ENCODE measurements at places on chromosomes 12 and 14.

- DNase-seq: no peak
Measured at GRCh38 chr12:132319991-132320570, 9.3 kb downstream of the GALNT9 start.

- no peak for DNase-seq
Measured at GRCh38 chr14:61875483-61875882, 113.3 kb downstream of the SNAPC1 start.

DNA sequence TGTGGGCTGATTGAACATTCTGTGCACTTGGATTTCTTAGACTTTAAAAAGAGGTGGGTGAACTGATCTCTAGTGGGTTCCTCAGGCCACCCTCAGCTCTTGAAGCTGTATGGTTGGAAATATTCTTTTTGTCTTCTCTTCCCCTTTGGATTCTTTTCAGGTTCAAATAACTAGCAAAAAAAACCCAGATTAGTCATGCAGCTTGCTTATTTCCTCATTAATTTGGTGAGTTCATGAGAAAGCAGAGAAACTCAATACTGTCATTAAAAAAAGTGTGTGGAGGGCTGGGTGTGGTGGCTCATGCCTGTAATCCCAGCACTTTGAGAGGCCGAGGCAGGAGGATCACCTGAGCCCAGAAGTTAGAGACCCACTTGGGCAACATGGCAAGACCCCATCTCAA lies 183.4 kb downstream of the ESR2 start:
- no peak for DNase-seq

DNA sequence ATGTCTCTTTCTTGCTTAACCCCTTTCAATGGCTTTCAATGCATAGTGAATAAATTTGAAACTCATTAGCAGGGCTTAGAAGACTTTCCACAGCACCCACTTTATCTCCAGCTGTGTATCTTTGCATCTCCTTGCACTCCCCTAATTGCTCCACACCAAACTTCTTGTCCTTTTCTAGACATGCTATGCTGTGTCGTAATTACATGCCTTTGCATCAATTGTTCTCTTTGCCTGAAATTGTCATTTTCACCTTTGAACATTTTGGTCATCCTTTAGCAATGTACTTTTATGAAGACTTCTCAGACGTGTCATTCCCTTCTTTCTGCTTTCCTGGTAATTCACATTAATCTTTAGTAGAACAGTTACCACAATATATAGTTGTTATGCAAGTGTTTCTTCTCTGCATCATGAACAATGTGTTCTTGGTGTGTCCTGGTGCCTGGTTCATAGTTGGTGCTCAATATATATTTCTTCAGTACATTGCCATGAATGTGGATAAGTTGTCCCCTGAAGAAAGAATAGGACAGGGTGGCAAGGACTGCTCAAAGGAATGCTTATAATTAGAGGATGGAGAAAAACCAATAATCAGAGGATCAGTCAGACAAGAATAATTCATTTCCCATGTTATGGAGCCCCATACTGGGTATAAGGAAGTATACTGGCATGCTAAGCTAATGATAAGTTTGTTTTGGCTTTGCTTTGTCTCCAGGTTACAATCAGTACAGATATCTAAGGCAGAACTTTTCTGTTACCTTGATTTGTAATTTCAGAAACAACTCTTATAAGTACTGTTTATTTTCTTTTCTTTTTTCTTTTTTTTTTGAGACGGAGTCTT lies 27.2 kb downstream of the ARF6 start:
- no peak for DNase-seq

GRCh38 chr12:43883311-43883710 lies 47.4 kb downstream of the TMEM117 start:
- DNase-seq: no peak

- DNase-seq: no peak
Measured at GRCh38 chr14:66119606-66120231, 366.5 kb upstream of the CCDC196 start.

GRCh38 chr14:54711812-54712464 lies 145.0 kb downstream of the SAMD4A start:
- DNase-seq: no peak

- DNase-seq: no peak
Measured at GRCh38 chr14:92473261-92473968, 40.2 kb upstream of the RIN3 start.

DNA sequence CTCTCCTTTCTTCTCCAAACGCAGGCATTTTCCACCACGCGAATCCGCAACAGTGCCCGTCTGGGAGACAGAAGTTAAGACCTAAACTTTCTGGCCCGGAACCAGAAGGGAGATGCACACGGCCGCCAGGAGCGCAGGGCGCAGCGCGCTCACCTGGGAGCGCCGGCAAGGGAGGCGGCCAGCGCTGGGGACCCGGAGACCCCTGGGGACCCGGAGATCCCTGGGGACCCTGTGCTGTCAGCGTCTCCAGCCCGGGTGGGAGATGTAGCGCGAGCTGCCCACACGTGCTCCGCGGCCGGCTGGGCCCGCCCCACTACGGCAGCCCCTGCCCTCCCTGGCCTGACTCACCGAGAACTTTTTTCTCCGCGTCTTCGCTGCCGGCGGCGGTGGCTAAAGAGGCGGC lies 620 bp downstream of the YBX3 start:
- DNase-seq: no peak

- no peak for DNase-seq
Measured at GRCh38 chr12:78149459-78149858, 318.8 kb downstream of the NAV3 start.

GRCh38 chr12:65022421-65022820 lies 98.7 kb downstream of the WIF1 start:
- no peak for DNase-seq

DNA sequence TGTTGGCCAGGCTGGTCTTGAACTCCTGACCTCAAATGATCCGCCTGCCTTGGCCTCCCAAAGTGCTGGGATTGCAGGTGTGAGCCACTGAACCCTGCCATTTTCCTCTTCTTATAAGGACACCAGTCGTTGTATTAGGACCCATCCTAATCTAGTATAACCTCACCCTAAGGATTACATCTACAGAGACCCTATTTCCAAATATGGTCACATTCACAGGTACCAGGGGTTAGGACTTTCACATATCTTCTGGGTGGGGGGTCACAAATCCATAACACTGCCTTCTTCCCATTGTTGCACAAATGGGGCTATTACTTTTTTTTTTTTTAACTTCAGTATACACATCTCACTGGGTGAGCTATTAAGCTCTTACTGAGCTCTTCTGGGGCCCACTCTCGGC lies 38.6 kb downstream of the ARF6 start:
- no peak for DNase-seq

- DNase-seq: no peak
Measured at GRCh38 chr12:8780389-8780788, 42.0 kb upstream of the A2ML1 start.

GRCh38 chr12:3775385-3776035 lies 22.6 kb upstream of the CRACR2A start:
- no peak for DNase-seq

GRCh38 chr12:49261721-49262120 lies 3.2 kb upstream of the TUBA1C start:
- no peak for DNase-seq

- DNase-seq: peak; percentile 23
Measured at GRCh38 chr12:219891-220352, 6.0 kb upstream of the SLC6A12 start.

DNA sequence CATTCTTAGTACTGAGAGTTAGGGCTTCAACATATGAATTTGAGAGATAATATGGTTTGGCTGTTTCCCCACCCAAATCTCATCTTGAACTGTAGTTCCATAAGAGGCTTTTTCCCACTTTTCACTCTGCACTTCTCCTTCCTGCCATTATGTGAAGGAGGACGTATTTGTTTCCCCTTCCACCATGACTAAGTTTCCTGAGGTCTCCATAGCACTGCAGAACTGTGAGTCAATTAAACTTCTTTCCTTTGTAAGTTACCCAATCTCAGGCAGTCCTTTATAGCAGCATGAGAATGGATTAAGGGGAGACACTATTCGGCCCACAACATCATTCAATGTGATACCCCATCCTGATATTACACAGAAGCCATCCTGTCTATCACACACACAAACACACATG lies 36.8 kb upstream of the ALG10B start:
- DNase-seq: no peak
